ENCODE measurements at places on chromosomes 12 and 14. TPM values are rescaled to one million over a fixed set of nuclear protein-coding genes. Genes with fewer than 3 reads are reported as not detected.

Gene LUM
- total RNA-seq, result not detected

Gene TMEM121
- total RNA-seq, result 39.1 TPM

Gene TGFB3
- total RNA-seq, result 3.1 TPM

Gene ABHD12B
- not detected for total RNA-seq

Gene PSMB11
- not detected for total RNA-seq

Gene SERPINA12
- total RNA-seq, result not detected

Gene DACT1
- total RNA-seq, result not detected

Gene ADAM21
- 0.06 TPM for total RNA-seq

Gene CHFR
- 38.6 TPM for total RNA-seq

Gene KRT75
- 0.43 TPM for total RNA-seq

Gene PIWIL1
- total RNA-seq, result 0.74 TPM

GRCh38 chr12:52942066-52942900, 6.6 kb upstream of the KRT18 start:
- no peak for DNase-seq

DNA sequence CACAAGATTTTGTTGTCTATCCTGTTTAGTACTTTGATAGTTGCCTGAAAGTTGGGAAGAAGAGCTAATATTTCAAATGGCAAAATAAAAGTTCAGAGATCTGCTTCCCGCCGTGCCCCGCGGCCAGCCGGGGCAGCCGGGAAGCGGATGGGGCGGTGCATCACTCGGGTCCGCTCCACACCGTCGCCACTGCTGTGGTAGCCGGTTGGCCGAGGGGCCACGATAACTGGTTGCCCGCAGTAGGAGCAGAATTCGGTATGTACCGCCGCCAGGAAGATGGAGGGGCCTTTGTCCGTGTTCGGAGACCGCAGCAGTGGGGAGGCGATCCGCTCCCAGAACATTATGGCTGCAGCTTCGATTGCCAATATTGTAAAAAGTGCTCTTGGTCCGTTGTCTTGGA, 427.2 kb upstream of the PDE3A start:
- DNase-seq, result no peak

- DNase-seq, result no peak
These were observed 245.0 kb upstream of the PWP1 start for GRCh38 chr12:107440606-107441005.

GRCh38 chr14:31239741-31240140, 32.1 kb upstream of the HECTD1 start:
- no peak for DNase-seq

DNA sequence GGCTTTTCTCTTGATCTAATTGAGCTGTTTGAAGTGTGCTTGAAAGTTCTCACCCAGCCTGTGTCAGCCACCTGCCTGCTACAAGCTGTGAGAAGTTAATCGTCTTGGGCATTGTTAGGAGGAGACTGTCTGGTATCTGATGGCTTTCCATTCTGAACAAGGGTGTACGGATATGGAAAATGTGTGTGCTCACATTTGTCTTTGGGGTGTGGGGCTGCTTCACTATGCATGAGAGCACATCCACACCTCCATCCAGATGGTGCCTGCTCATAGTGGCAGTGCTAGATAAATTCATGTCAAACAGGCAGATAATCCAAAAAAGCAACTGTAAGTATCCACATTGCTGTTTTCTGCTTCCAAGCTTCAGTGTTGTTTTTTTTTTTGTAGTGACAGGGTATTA, 462.2 kb downstream of the DIO2 start:
- peak; percentile 85 for DNase-seq

GRCh38 chr12:26471560-26471959, 276.2 kb downstream of the SSPN start:
- DNase-seq, result peak; percentile 35

DNA sequence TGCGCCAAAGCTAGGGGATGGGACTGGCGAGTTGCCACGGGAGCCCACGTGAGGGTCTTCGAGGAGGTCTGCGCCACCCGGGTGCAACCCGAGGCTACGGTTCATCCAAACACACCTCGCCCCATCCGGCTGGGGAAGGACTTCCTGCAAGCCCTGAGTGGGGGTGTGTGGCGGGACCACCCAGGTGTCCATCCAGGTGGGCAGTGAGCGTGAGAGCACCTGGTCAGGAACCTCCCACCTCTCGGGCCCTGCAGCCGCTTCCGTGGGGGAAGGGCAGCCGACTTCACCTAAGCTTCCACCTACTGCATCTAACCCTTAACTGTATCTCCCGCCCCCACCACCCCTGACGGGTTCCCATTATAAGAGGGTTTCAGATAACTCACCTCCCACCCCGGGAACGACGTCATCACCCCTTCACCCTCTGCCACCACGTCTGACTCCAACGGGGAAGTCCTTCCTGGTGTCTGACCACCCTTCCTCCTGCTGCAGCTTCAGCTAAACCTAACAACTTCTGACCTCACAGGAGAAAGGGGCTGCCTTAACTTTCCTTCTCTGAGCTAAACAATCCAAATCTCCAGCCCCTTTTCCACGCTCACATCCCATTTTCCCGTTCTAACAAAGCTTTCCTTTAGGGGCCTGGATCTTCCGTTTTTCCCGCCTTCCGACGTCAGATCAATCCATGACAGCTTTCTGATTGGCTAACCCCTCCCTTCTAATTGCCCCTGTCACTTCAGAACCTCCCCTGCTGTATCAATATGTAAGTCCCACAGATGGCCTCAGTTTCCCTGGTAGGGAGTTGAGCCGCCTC, 27.4 kb upstream of the SMUG1 start:
- peak; percentile 32 for DNase-seq

- DNase-seq, result no peak
These were observed 84.0 kb downstream of the BORCS5 start for GRCh38 chr12:12440784-12441428.

DNA sequence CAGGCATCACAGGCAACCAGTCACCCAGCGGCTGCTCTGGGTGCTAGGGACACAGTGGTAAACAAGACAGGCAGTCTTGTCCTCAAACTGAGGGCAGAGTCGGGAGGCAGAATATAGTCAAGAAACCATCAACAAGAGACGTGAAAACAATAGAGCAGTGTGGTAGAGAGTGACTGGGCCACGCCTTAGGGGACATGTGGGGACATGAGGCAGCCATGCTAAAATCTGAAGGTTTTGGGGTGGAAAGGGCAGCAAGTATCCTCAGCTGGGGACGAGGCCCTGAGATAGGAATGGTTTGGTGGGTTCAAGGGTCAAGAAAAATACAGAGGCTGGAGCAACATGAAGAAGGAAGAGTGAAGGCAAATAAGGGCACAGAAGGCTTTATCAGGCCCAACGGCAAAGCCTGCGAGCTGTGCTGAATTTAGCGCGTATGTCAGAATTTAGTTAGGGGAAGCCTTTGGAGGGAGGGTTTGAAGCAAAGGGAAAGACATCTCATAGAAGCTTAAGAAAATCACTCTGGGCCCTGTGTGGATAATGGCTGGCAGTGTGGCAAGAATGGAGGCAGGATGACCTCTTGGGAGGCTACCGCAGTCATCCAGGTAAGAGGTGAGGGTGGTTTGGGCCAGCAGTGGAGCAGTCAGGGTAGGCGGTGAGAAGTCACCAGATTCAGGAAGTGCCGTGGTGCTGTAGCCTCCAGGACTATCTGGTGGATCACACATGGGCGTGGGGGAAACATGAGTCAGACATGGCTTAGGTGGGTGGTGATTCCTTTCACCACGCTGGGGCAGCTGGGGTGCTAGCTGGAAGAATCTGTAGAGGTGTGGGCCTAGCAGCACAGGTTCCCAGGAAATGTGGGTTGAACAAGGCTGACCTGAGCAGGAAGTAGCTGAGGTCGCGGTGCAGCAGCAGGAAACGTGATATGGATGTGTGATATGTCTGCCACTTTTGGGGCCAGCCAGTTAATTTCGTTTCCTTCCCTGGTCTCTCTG, 3.0 kb downstream of the EVL start:
- no peak for DNase-seq

DNA sequence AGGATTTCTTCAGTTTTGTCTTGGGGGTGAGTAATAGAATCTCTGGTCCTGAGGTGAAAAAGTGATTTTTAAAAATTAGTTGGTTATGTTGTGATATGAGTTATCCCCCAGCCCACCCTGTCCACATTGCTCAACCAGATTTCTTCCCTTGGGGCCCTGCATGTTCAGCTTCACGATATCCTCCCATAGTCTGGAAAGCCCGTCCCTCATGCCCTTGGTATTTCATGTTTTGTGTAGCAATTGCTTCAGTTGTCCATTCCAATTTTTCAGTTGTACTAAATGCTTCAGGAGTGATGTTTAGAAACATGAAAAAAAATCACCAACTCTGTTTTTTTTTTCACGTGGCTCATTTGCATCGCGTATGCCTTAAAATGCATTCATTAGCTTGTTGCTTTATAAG, 17.5 kb upstream of the BICD1 start:
- DNase-seq, result no peak

GRCh38 chr14:30698463-30698862, 76.3 kb downstream of the SCFD1 start:
- DNase-seq, result no peak

DNA sequence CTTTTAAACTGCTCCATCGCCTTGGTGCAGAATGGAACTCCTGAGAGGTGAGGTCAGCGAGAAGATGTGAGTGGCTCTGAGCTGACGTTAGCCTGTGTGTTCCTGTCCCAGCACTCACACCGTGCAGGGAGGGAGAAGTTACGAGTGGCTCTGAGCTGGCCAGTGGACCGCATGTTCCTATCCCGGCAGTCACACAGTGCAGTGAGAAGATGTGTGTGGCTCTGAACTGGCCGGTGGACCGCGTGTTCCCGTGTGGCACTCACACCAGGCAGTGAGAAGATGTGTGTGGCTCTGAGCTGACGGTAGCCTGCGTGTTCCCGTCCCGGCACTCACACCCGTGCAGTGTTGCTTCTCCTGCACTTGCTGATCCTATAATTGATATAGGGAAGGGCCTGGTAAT, 59.9 kb downstream of the VCPKMT start:
- no peak for DNase-seq

GRCh38 chr14:89667983-89668382, 250.9 kb upstream of the FOXN3 start:
- DNase-seq, result no peak

- DNase-seq, result no peak
These were observed 104.5 kb downstream of the TGFB3 start for GRCh38 chr14:75877292-75877691.

DNA sequence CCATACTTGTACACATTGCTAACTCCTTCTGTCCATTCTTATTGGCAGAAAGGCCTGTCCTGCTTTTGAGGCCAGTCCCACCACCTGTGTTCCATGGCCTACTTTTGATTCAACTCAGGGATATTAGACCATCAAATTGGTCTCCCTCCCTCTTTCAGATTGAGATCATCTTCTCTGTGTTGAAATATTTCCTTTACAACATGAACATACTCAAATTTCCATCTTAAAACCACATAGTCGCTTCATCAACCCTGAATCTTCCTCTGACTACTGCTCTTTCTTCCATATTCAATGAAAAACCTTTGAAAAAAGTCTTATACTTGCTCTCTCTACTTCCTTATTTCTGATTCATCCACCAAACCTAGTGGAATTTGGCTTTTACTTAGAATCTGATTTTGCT, 34.9 kb downstream of the TRMT5 start:
- peak; percentile 14 for DNase-seq

- DNase-seq, result peak; percentile 84
These were observed 4.8 kb upstream of the DGLUCY start for GRCh38 chr14:91108941-91109611.

DNA sequence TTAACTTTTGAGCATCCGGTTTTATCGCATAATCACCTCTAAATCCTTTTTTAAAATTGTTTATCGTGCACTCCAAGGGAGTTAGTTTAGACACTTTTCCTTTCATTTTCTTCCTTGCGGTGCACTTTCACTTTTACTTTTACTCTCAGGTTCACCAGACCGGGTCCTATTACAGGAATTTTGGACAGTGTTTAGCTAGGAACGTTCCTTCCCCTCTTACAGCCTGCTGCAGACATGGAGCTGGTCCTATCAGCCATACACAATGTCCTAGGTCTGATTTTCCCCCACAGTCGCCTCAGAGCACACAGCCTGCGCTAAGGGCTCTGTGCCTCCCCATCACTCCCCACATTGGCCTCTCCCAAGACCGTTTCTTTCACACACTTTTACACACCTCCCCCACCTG, 103.9 kb downstream of the ALG10 start:
- DNase-seq, result no peak

GRCh38 chr12:13740149-13740545, 241.3 kb downstream of the GRIN2B start:
- DNase-seq, result no peak

GRCh38 chr14:33065634-33066033, 127.0 kb downstream of the NPAS3 start:
- no peak for DNase-seq

DNA sequence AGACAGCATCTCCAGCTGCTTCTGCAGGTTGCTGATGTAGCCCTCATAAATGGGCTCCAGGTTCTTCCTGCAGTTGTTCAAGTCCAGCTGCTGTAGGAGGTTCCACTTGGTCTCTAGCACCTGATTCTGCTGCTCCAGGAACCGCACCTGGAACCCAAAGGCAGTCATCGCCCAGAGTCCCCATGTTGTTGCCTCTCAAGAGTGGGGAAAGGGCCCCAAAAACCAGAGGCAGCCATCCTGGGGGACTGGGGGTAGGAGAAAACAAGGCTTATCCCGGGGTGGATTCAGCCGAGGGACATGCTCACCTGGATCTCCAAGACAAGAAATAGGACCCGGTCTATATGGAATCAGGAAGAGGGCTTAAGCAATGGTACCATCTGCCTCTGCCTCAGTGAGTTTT, 2.3 kb downstream of the KRT72 start:
- no peak for DNase-seq

- DNase-seq, result no peak
These were observed 14.5 kb downstream of the RNASE3 start for GRCh38 chr14:20905676-20906075.

- no peak for DNase-seq
These were observed 46.7 kb downstream of the RIN3 start for GRCh38 chr14:92560106-92560865.

DNA sequence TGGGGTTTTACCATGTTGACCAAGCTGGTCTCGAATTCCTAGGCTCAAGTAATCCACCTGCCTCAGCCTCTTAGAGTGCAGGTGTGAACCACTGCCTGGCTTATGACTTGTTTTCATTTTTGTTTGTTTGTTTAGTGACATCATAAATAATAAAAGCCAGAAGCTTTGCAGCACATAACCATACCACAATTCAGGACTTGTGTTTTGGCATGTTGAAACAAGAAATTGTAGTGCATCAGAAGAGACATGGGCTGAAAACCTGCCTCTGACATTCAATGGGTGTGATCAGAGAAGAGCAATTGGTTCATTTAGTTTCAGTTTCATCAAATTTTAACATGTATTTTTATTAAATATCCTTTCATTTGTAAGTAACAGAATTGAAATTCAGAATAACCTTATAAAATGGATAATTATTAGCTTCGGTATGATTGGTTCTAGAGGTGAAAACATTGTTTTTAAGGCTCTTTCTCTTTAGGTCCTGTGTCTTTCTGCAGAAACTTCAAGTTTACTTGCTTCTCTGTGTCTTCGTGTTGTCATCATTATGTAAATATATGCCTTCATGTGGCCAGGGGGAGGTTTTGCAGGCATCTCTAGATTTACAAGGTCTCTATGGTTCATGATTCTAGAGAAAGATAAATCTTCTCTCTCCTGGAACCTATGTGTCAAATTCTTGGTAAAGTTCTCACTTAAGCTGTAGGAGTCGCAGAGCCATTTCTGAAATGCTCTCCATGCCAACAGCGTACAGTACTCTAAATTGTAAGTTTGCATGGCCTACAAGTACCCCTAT, 312.0 kb downstream of the KCNC2 start:
- DNase-seq, result no peak

All from G401 (cell line).